ENCODE measurements at places on chromosomes 5 and 9.

- no peak for DNase-seq
Measured at GRCh38 chr5:78765116-78765515, 116.5 kb upstream of the LHFPL2 start.

- DNase-seq: no peak
Measured at GRCh38 chr9:78023003-78023741, 8.4 kb downstream of the GNAQ start.

DNA sequence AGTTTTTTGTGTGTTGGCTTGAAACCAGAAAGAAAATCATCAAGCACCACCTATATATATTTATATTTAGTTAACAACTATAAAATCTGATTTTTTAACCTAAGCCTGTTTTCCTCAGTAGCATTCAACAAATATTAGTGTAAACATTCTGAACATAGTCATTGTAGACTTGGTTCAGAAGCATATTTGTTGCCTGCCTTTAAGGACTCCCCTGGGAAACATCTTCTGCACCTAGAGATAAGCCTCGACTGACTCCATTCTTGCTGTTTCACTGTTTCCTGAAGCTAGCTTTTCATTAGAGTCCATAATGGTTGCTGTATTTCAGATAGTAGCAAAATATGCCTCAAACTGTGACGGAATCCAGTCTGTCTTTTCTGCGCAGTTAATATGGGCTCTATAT lies 123.5 kb downstream of the TRIO start:
- DNase-seq: no peak

GRCh38 chr5:92908952-92909601 lies 671.9 kb downstream of the NR2F1-AS1 start:
- DNase-seq: no peak

DNA sequence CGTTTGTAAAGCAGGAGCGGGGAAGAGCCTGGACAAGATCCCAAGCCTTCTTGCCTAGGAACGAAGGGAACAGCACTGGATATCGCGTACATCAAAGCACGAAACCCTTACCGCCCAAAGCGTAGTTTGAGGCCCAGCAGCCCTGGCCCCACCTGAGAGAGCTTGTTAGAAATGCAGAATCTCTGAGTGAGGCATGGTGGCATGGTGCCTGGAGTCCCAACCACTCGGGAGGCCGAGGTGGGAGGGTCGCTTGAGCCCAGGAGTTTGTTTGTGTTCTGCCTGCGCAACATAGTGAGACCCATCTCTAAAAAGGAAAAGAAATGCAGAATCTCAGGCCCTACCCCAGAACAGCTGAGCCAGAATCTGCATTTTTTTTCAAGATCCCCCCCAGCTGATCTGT lies 90.6 kb downstream of the AMBP start:
- DNase-seq: no peak

- DNase-seq: no peak
Measured at GRCh38 chr5:9707732-9708462, 77.7 kb upstream of the TAS2R1 start.

DNA sequence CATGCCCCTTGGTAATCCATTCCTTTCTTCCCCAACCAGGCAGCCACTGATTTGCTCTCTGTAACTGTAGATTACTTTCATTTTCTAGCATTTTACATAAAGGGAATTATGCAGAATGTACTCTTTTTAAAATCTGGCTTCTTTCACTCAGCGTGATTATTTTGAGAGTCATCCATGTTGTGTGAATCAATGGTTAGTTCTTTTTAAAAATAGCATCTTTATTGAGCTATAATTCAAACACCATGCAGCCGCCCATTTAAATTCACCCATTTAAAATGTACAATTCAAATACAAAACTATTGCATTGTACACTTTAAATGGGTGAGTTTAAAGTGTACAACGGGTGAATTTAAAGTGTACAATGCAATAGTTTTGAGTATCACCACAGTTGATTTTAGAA lies 2.3 kb upstream of the OR13J1 start:
- DNase-seq: no peak

DNA sequence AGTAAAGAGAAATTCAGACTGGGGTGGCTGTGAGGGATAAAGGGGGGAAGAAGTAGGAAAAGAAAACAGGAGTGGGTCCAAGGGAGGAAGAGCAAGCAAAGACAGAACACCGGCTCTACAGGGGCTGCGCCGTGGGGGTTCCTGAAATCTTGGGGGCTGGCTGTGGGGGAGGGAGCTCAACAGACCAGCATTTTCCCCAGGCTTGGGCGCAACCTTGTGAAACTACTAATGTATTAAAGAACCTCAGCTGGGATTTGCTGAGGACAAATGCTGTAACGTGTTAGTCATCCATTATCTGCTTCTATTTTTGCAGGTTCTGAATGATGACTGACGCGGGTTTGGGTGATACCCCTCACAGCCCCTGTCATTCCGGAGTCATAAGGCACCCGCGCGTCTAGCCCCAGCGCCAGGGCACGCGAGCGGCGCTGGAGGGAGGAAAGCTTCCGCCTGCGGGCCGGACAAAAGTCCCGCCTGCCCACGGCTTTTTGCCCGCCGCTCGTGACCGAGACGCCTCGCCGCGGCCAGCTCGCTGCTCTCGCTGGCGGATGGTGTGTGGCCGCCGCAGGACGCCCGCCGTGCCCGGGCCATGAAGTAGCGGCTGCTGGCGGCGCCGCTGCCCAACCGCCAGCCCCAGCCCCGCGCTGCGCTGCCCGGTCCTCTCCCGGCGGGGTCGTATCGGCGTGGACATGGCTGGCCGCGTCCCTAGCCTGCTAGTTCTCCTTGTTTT lies 110.6 kb downstream of the PAM start:
- peak; percentile 37 for DNase-seq

- DNase-seq: no peak
Measured at GRCh38 chr5:128304088-128304487, 220.5 kb downstream of the SLC12A2 start.

DNA sequence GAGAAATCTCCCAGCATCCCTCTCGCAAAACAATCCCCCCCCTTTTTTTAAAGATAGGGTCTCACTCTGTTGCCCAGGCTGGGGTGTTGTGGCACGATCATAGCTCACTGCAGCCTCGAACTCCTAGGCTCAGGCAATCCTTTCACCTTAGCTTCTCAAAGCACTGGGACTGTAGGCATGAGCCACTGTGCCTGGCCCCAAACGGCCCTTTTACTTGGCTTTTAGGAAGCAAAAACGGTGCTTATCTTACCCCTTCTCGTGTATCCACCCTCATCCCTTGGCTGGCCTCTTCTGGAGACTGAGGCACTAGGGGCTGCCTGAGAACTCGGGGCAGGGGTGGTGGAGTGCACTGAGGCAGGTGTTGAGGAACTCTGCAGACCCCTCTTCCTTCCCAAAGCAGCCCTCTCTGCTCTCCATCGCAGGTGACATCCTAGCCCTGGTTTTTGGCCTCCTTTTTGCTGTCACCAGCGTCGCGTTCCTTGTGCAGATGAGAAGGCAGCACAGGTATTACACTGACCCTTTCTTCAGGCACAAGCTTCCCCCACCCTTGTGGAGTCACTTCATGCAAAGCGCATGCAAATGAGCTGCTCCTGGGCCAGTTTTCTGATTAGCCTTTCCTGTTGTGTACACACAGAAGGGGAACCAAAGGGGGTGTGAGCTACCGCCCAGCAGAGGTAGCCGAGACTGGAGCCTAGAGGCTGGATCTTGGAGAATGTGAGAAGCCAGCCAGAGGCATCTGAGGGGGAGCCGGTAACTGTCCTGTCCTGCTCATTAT lies 6.8 kb downstream of the CA9 start:
- DNase-seq: no peak

- DNase-seq: no peak
Measured at GRCh38 chr5:147397616-147398015, 112.3 kb downstream of the DPYSL3 start.

- DNase-seq: no peak
Measured at GRCh38 chr9:108058135-108058814, 568.7 kb upstream of the KLF4 start.

DNA sequence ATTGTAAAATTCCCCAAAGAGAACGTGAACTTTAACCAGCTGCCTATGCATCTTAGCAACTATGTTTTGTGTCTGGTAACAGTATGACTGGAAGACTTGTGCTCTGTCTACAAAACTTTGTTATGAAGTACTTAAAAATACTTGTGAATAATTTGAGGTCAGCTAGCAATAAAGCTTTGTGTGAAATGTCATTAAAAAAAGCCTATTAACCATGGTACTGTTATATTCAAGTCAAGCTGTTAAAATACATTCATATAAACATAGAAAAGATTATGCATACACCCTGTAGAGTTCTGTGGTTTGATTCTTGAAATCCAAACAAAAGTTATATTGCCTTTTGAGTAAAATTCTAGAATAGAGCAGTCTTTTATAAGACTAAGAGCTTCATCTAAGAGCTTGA lies 60.1 kb downstream of the VCAN start:
- no peak for DNase-seq

- DNase-seq: peak; percentile 80
Measured at GRCh38 chr5:142713121-142713706, 27.3 kb upstream of the FGF1 start.

DNA sequence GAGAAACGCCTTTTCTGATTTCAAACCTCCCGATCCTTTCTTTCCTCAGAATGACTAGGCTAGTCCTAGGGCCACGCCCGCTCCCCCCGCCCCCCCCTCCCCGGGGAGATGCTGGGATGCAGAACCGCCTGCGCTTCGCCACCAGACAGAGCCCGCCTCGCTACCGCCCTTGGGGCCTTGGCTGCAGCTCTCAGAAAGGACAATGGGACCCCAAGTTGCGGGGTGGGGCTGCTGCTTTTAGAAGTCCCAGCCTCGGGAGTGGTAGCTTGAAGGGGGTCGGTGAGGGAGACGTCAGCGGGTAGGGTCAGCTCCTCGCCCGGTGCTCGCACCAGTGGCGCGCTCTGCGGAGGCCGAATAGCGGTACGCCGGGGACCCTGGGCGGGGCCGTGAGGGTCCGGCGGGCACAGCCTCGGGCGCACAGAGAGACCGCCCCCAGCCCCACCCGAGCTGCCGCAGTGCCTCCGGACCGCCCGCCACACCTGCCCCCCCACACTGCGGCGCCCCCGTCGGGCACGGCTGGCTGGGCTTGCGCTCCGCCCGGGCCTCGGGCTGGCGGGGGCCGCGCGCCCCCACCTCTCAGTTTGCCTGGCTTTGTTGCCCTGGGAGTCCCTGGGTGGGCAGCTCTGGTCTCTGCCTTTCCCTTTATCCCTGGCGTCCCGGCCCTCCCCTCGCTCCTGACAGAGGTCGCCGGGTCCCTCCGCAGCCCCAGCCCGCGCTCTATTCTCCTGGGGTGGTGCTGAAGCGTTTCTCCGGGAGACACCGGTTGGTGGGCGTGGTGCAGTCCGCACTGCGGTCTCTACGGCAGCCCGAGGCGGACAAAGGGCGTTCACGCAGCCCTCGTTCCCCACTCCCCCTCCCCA lies 1.2 kb downstream of the MAP1B start:
- DNase-seq: no peak

GRCh38 chr5:54719384-54720283 lies 202.1 kb downstream of the SNX18 start:
- DNase-seq: no peak

DNA sequence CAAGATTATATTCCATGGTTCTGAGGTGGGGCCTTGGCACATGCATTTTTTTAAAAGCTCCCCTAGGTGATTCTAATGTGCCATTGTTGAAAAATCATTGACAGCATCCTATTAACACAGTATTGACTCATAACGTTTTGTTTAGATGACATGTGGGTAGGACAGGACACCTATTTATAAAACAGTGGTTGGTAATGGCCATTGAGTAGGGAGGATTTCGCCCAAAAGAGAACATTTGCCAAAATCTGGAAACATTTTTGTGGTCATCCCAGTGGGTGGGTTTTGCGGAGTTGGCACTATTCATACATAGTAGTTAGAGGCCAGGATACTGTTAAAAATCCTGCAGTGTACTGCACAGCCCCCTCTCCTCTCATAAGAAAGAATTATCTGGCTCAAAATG lies 6.4 kb upstream of the CHD1 start:
- no peak for DNase-seq

GRCh38 chr5:158756871-158757270 lies 342.8 kb downstream of the EBF1 start:
- no peak for DNase-seq

GRCh38 chr5:132209131-132209530 lies 18.5 kb downstream of the P4HA2 start:
- no peak for DNase-seq

GRCh38 chr5:78162253-78162862 lies 132.1 kb downstream of the AP3B1 start:
- DNase-seq: no peak

DNA sequence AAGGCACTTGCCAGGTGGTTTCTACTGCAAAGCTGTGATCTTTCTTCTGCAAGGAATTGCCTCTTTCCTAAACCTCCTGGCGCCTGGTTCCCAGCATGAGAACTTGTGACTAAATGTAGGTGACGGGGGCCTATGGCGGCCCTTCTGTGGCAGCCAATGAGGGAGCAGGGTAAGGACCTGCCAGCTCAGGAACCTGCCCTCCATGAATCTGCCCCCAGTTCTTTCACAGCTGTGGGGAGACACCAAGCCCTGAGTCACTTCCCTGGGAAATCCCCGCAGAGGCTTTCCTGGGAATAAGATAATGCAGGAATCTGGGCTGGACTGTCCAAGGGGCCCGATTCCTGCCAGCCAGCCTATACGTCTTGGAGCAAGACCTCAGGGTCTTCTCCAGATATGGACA lies 56.7 kb upstream of the CTNNA1 start:
- no peak for DNase-seq
